NCI-H1930 (cell line): ENCODE measurements at places on chromosomes 4 and X.
A peak's percentile ranks its signal among the peaks of the same experiment; 100 is the strongest.

DNA sequence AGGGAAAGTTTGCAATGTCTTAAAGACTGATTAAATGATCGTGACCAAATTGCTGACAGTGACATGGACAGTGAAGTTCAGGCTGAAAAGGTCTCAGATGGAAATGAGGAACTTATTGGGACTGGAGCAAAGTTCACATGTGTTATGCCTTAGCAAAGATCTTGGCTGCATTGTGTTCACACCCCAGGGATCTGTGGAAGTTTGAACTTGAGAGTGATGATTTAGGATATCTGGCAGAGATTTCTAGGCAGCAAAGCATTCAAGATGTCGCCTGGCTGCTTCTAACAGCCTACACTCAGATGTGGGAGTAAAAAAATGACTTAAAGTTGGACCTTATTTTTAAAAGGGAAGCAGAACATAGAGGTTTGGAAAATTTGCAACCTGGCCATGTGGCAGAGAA lies 21.4 kb downstream of the SCARB2 start:
- no peak for DNase-seq

- DNase-seq: no peak
Measured at GRCh38 chr4:60944060-60944459, 256.1 kb upstream of the ADGRL3 start.

GRCh38 chrX:149491812-149492211 lies 13.3 kb downstream of the IDS start:
- DNase-seq: no peak

DNA sequence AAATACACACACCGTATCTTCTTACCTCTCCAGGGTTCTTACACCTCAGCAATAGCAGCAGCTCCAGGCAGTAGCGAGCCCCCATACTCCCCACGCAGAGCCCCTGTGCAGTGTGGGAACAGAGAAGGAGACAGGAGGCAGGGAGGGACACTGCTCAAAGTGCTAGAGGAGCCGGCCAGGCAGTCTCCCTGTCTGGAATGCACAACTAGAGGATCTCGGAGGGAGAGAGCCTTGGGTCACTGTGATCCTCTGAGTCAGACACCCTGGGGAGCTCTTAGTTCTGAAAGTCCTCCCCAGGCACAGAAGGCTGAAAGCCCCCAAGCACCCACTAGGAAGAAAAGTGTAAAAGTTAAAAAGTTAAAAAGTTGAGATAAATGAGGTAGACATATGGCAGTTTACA lies 16.0 kb downstream of the AMELX start:
- DNase-seq: no peak

DNA sequence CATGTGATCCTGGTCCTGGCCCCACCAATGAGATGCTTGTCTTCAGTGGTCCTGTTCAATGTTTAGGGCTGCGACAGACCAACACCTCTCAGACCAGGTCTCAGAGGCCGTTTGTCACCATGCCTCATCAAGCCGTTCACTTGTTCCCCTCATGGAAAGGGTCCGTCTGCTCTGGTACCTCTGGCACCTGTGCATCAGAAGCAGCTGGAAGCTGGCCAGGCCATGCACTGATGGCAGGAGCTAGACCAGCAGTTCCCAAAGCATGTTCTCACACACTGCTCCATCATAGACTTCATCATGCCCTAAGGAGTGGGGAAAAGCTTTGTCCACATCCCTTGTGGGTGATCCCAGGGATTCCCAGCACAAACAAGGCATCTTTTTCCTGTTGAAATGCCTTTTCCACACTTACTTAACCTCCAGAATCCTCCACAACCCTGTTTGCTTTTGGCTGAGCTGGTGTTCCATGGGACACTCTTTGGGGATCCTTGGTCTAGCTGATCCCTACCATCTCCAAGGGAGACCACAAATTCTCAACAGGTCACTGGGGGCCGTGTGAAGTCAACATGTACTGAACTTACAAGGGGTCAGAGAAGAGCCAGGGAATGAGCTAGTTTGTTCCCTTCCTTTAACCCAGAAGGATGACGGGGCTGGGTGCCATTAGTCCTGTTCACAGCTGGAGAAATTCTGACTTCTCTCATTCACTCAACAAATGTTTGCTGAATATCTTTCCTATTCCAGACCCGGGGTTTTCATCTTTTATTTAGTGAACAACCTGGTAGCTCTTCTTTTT lies 21.8 kb downstream of the SH3TC1 start:
- DNase-seq: no peak

DNA sequence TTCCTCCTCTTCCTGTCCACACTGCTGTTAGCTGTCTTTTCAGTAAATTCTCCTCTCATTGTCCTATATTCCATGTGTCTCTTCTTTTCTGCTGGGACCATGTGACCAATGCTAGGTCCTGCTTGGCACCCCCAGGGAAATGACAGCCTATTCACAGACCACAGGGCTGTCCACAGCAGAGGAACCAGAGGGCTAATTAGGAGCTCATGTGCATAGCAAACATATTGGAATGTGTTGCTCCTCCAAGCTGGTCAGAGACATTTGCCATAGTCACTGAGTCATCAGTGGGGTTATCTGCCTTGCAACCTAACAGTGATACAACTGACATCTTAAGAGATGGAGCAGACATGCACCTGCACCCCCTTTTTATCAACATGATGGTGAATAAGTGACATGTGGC lies 67.9 kb upstream of the PUDP start:
- no peak for DNase-seq

GRCh38 chr4:55407119-55407518 lies 11.4 kb downstream of the TMEM165 start:
- no peak for DNase-seq

GRCh38 chr4:37157476-37158167 lies 86.9 kb upstream of the NWD2 start:
- no peak for DNase-seq

DNA sequence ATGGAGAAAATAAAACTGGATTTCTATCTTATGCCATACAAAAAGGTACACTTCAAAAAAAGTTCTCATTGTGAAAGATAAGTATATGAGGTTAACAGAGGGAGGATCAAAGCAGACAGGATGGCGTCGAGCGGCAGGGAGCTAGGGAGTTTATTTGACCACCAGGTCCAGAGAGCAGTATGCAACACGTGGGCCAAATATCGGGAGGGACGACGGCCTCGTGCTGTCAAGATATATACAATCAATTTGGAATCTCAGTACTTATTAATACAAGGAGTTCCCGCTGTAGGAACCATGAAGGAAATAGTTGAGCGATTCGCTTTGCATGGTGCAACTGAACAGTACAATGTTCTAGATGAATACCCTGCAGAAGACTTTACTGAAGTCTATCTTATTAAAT lies 1069.4 kb upstream of the INTU start:
- no peak for DNase-seq

- no peak for DNase-seq
Measured at GRCh38 chrX:51456246-51456645, 40.1 kb downstream of the NUDT11 start.

DNA sequence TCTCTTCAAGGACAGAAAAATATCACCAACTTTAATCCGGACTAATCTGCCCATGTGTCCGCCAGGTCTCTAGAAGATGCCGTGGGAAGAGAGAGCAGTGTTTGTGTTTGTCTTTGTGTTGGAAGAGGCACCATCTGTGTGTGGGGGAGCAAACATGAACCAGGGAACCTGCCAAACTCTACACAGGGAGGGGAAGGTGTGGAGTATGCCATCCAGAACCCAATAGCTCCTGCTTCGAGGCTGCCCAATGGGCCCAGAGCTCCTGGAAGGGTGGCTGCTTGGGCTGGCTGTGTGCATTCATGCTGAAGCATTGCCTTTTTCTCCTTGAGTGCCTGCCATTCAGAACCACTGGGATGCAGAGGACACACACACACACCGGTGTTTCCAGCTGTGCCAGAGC lies 536.2 kb downstream of the MID1IP1 start:
- DNase-seq: no peak

DNA sequence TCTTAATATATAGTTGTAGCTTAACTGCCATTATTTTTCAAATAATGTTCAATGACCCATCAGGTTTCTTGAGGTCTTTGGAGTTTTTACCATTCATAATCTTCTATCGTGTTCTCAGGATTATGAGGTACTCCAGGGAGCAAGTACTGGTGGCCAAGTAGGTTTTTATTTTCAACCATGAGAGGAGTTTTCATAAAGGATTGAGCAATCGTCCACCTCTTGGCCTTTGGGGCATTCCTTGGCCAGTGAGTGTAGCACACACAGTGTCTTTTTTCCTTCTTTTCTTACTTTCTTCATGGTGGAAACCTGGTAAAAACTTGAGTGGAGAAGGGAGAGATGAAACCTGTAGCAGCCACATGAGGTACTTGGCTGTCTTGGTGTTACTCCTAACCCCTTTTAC lies 567.0 kb upstream of the NR3C2 start:
- no peak for DNase-seq

GRCh38 chrX:24081661-24082154 lies 27.0 kb downstream of the EIF2S3 start:
- peak; percentile 24 for DNase-seq

DNA sequence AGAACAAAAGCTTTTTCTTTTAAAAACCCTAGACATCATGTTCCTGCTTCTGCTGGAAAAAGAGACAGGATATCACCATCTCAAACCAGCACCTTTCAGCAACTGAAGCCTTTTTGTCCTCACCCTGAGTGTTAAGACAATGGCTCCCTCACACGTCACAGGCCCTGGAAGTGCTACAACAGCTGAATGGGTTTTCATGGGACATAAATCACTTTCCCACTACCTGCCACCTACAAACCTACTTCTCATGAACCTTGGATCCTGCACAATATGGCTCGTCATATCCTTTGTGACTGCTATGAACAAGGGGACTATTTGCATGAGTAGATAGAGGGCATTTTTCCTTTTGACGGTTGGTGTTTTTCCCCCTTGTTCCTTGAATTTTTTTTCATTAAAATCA lies 93.6 kb downstream of the TSPAN5 start:
- DNase-seq: no peak

DNA sequence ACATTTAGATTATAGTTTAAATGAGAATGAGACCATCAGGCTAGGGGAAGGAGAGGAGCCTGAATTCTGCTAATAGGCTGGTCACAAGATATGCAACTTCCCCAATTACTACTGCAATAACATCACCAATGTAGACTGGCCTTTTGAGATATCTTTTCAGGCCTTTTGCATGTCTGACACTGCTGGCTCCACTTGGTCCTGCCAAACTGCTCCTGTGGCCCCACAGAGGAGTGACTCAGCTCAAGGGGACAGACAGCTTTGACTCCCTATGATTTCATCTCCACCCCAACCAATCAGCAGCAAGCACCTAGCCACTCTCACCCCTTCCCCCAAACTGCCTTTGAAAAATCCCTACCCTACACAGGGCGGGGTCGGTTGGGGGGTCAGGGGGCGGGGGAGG lies 22.8 kb downstream of the GPRIN3 start:
- DNase-seq: no peak

DNA sequence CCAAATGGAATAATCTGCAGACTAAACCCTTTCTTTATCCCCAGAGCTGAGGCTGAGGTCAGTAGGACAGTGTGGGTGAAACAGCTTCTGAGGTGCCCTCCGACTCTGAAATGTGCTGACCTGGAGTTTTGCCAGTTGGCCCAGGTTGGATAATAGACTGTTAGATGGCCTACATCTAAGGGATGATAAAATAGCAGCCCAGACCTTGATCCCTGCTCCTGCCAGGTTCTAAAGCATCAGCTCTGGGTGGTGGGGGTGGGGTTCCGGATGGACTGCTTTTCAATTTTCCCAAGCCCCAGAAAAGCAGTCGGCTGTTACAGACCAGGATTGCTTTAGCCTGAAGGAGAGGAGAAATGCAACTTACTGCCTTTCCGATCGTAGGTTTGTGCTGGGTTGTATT lies 110.4 kb downstream of the NHS start:
- DNase-seq: no peak

DNA sequence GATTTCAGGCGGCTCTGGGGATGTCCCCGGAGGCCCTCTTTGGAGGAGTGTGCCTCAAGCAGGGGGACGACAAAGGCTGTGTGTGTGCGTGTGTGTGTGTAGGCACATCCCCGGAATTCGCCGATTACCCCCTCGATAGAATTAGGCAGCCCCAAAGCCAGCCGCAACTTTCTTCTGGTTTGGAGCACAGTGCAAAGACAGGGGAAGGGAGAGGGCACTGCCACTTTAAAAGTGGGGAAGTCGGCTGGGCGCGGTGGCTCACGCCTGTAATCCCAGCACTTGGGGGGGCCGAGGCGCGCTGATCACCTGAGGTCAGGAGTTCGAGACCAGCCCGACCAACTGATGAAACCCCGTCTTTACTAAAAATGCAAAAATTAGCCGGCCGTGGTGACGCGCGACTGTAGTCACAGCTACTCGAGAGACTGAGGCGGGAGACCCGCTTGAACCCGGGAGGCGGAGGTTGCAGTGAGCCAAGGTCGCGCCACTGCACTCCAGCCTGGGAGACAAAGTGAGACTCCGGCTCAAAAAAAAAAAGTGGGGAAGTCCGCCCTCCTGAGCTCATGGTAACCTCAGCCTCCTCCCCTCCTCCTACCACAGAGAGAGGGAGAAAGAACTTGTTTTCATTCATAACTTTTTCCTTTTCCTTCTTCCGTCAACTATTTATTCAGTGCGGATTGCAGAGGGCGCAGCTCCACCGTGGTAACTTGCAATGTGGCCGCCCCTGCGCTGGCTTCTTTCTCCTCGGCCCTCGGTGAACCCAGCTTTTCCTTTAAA lies 2.4 kb downstream of the SPRY1 start:
- DNase-seq: no peak

DNA sequence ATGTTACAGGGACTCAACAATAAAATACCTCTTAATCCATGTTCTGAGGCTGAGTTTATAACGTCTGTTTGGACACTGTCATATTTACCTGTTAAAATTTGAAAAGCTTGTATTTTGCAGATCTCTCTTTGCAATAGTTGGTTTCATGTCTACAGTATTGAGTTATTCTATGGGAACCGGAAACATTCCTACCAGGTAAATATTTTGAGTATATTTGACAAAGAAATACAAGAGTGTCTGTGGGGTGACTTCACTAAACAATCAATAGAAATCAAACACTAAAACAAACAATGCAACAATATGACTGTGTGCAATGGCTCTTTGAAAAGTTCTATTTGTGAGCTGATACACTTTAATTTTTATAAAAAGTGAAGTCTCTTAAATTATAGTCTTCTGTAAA lies 47.7 kb upstream of the CXCL8 start:
- no peak for DNase-seq

GRCh38 chr4:139908636-139909437 lies 243.2 kb downstream of the MGST2 start:
- no peak for DNase-seq

GRCh38 chr4:55215087-55215486 lies 89.7 kb upstream of the KDR start:
- DNase-seq: no peak

GRCh38 chr4:8108991-8109390 lies 49.6 kb downstream of the ABLIM2 start:
- DNase-seq: no peak

DNA sequence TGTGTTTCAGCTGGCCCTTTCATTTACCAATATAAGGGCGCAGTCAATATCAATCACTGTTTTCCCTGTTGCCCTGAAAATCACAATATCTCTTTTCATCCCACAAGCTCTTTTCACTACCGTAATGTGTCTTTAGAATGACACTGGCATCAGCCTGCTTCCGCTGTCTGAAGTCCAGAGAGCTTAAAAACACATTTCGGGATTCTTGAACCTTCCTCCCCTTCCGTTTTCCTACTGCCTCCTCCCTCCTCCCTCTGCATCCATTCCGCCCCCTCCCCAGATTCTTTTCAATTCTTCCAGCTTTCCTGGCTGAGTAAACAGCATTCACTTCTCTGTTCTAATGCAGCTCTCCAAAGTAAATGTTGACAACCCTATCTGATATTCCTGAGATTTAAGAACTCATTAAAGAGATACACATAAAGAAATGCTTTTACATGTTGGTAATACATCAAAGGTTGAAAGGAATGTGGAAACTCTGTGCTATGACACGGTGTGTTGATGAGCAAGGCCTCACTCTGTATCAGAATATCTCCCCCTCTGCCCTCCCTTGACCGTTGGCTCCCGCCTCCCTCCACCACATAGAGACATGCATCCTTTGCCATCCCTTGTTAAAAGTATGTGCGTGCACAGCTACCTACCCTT lies 83.5 kb upstream of the SPRY1 start:
- DNase-seq: no peak
